ENCODE measurements at places on chromosomes 7 and 10.

- DNase-seq = no peak
Observed at GRCh38 chr7:1668396-1669063, 1.5 kb upstream of the ELFN1 start.

- DNase-seq = no peak
Observed at GRCh38 chr10:71600849-71601248, 118.7 kb downstream of the C10orf105 start.

GRCh38 chr10:95467162-95467599 lies 94.0 kb downstream of the SORBS1 start:
- DNase-seq = no peak

- no peak for DNase-seq
Observed at GRCh38 chr7:9681284-9681683, 1247.9 kb downstream of the NXPH1 start.

- DNase-seq = no peak
Observed at GRCh38 chr10:78457804-78458482, 424.3 kb downstream of the RPS24 start.

GRCh38 chr10:127034790-127035189 lies 129.6 kb downstream of the DOCK1 start:
- DNase-seq = no peak

DNA sequence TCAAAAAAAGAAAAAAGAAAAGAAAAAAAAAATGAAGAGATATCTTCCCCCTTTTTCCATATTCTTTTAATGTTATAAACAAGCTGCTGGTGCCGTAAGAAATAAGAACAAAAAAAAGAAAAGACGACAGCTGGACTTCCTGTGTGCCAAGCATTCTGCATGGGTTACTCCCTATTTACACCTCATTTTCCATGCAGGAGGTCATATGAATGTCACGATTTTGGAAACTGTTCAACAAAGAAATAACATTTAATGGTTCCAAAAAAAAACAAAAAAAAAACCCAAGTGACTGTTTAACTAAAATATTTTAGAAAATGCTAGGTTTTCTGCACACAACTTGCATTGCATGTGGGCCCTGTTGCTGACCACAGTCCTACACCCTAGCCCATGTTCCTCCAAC lies 159.3 kb downstream of the TNS3 start:
- DNase-seq = peak; percentile 25

GRCh38 chr7:57426629-57427003 lies 23.4 kb upstream of the ZNF716 start:
- DNase-seq = no peak

GRCh38 chr10:117096599-117097201 lies 41.4 kb downstream of the VAX1 start:
- no peak for DNase-seq

DNA sequence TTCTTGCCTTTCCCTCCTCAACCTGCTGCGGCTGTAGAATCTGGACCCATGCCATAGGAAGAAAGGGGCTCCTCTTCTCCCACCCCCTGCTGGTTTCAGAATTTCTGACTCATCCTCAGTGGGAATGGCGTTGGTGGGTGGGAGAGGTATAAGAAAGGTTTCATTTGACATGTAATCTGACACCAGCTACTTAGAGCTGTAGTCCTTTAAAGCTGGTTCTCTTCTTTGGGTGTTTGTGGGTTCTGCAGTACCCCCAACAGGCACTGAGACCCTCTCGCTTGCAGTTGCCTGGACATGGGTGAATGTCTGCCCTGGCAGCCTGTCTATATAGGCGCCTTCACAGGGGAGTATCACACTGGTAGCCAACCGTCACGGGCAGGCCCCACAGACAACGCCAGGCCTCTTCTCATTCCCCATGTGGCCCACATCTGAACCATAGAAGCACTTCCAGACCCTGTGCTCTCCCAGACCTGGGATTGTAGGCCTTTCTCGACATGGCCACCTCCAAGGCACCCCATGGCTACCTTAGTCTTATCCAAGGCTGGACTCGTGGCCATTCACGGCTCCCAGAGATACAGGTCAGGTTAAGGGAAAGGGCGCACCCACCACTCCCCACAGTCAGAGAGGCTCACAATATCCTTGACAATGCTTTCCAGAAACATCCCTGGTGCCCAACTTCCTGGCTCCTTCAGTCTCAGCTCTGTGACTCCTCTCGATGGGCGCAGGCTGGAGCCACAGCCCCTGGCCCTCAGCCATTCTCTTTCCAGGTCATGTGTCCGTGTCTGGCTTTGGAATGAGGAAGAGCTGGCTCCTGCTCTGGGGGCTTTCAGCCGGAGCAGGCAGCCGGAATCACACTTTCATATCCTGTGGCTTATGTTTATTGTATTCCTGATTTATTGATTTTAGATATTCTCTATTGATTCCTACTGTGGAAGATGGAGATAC lies 17.5 kb downstream of the ZNF862 start:
- peak; percentile 15 for DNase-seq

GRCh38 chr7:147997636-147998035 lies 592.9 kb upstream of the C7orf33 start:
- no peak for DNase-seq

DNA sequence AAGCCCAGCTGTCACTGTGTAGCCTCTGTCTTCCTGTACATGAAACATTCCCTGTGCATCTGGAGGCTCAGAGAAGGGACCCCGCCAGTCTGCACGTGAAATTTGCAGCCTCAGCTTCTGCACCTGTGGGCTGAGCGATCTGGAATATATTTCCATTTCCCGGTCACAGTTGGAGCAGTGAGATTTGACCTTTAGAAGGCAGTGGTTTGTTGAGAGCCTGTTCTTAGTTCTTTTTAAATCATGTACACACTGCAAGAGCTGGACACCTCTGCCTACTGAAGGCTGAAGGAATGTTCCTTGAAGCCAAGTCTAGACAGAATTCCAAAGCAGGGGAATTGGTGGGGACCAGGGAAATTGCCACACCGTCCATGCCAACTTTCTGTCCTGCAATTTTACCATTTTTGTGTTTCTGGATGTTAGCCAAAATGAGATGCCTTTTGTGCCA lies 706.6 kb downstream of the INHBA start:
- no peak for DNase-seq

- DNase-seq = no peak
Observed at GRCh38 chr7:138964624-138965436, 16.4 kb downstream of the KIAA1549 start.

- DNase-seq = no peak
Observed at GRCh38 chr7:34073676-34074075, 168.3 kb downstream of the BMPER start.

GRCh38 chr7:4787947-4788626 lies 12.7 kb downstream of the AP5Z1 start:
- DNase-seq = no peak

- no peak for DNase-seq
Observed at GRCh38 chr10:104232613-104233102, 494 bp upstream of the CFAP43 start.

DNA sequence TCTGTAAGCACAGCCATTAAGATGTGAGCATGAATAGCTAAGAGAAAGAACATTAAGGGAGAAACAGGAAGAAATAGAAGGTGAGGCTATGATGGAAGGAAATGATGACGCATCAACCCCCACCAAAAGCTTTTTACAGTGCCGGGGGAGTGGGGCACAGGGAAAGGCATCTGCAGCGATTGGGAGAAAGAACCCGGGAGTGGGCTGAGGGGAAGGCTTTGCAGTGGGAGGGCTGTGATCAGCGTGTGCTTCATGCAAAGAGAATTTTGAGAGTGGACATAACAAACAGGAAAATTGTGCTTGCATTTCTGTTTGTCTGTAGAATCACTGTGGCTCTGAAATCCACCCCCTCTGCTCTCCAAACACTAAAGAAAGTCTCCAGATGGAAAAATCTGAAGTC lies 250.8 kb downstream of the KCNMA1 start:
- no peak for DNase-seq

DNA sequence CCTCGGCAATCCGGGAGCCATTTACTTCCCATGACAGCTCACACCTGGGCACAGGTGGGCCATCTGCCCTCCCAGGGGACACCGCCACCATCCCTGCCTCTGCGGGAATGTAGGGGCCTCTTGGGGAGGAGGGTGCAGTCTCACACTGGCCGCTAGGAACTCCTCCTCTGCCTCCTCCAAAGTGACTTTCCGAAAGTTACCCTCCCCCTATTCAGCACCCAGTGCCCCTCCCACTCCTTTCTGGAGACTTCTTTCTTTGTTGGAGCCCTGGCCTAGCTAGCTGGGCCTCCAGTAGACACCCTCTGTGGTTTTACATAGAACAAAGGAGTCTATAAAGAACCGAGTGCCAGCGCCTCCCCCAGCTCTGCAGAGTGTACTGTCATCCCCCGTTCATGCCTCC lies 45.8 kb upstream of the MNX1 start:
- no peak for DNase-seq

DNA sequence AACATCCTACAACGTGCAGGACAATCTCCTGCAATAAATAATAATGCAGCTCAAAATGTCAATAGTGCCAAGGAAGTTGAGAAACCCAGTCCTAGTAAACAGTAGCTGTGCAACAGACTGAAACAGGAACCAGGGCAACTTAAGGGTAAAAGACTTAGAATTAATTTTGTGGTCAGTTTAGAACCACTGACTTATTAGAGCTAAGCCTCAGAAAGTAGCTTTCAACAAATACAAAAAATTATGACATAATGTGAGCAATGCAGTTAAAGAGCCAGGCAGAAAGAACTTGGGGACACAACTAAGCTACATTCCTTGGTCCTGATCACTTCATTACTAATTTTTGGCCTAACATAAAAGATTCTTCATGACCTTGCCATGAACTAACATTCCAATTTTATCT lies 195.4 kb downstream of the MACC1 start:
- DNase-seq = no peak

GRCh38 chr7:1357601-1358271 lies 101.5 kb downstream of the MICALL2 start:
- DNase-seq = no peak
